ENCODE measurements at places on chromosomes 6 and 20.

GRCh38 chr6:105831311-105832097 is 254.6 kb upstream of the PRDM1 start:
- no peak for DNase-seq

DNA sequence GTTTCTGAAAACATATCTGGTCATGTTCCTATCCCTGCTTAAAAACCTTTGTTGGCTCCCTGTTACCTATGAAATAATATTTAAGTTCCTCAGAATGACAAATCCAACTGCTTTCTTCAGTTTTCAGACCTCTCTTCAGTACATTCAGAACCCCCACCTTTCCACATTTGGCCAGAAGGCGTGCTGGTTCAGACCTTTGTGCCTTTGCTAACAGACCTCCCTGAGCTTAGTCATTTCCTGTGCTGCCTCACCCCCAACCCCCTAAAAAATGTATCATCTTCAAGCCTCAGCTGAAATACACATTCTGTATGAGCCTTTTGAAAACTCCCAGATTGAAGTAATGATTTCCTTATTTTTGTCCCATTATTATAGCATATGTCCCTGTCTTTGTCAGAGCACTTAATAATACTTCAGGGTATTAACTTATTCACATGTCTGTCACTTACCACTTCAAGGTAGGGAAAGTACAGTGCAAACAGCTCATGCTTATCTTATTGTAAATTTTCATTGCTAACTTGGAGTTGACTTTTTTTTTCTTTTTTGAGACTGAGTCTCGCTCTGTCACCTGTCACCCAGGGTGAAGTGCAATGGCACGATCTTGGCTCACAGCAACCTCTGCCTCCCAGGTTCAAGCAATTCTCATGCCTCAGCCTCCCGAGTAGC is 19.7 kb downstream of the FAM217A start:
- DNase-seq = no peak

GRCh38 chr6:131172222-131172621 is 37.0 kb downstream of the AKAP7 start:
- DNase-seq = no peak

GRCh38 chr20:2840967-2841531 is 504 bp downstream of the VPS16 start:
- peak; percentile 86 for DNase-seq

DNA sequence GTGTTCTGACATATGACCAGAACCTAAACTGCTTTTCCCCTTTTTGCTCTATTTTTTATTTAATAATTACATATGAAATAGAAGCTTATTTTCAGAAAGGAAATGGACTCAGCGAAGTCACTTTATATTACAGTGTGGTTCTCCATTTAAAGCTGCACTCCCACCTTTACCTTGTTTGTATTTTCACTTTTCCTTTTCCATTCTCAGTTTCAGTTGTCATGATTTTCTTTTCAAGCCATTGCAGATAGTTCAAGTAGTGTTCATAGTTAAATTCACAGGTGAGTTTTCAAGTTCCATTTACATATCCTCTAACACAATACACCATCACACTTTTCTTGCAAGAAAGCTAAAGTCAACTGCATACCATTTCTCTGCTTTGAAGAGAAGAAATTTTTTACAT is 400.2 kb downstream of the HACE1 start:
- DNase-seq = no peak

- no peak for DNase-seq
Observed at GRCh38 chr6:29236060-29236459, 65.4 kb downstream of the OR2J2 start.

DNA sequence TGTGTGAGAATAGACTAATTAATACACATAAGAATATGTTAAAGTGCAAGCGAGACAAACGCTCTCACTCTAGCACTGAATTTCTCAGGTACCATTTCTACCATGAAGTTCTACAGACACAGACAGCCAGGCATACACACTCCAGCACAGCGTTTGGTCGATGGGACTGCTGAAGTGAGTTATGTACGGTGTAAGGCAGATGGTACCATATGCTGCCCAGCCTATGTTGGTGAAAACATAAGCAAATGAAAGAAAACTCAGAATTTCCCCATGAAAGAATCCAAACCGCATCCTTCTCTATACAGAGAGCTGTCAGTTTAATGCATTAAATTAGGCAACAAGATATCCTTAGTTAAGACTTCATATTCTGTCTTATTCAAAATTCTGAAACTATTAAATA is 34.9 kb downstream of the AGPAT4 start:
- DNase-seq = no peak

DNA sequence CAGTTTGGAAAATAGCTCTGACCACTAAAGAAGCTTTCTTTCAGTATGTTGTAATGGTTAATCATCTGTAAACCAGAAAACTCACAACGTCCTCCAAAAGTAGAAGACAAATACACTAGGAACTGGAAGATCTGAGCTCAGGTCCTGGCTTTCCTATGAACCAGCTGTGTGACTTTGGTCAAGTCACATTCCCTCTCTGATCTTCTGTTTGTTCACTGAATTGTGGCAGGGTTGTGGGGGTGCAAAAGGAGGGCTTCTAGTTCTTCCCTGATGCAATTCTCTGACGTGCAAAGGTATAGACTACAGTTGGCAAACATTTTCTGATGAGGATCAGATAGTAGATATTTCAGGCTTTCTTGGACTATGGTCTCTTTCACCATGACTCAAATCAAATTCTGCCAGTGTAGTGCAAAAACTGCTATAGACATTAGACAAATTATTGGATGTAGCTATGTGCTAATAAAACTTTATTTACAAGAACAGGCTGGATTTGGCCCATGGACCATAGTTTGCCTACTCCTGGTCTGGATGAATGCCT is 44.9 kb downstream of the ATXN1 start:
- DNase-seq = no peak

GRCh38 chr20:13464702-13465101 is 174.0 kb downstream of the TASP1 start:
- DNase-seq = no peak

DNA sequence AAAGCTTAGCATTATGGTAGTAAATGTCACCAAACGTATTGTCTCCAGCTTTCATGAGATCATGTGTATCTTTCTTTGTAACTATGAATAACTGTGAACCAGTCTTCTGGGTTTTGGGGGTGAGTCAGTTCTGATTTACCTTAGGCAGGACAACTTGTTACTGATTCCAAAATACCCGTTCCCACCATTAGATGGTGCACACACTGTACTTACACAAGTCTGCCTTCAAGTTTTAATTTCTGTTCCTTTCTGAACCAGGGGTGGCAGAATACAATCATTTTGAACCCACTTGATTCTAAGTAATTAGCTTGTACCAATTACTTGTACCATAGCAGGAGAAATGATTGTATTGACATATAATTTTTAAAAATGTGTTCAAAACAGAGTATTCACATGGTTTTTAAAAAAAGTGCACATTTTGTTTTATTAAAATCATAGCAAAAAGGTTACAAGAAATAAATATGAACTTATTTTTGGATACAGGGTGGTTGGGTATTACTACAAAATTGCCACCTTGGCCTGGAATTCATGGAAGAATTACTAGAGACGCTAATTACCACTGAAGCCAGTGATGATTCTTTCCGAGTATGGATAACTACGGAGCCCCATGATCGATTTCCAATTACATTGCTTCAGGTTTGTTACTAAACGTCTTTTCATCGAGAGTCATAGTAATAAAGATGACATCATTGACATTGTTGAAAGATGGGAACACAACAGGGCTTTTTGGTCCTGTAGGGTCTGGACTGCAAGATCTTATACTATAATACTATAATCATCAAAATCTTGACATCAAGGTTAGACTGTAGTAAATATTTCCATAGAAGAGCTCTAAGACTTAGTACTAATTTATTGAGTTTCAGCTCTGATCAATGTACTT is 75.2 kb upstream of the GLP1R start:
- no peak for DNase-seq

Data from right cardiac atrium (tissue), 5 donors.